ENCODE measurements at places on chromosomes 12 and 14. TPM values are rescaled to one million over a fixed set of nuclear protein-coding genes. Genes with fewer than 3 reads are reported as not detected.

Gene PPP1R36
- polyA plus RNA-seq: 1.6 TPM

- no peaks in the 10 kb centered on the region for H3K4me1 ChIP-seq
- H3K27me3 ChIP-seq: no peaks in the 10 kb centered on the region
- no peak overlapping the region for H3K4me3 ChIP-seq
- H3K36me3 ChIP-seq: peaks cover 97% of the 10 kb centered on the region
Measured at GRCh38 chr12:53064613-53065436, 14.4 kb downstream of the SPRYD3 start.

- no peaks in the 10 kb centered on the region for H3K27me3 ChIP-seq
- no peaks in the 10 kb centered on the region for H3K4me1 ChIP-seq
Measured at GRCh38 chr14:32622742-32623141, 293.6 kb downstream of the AKAP6 start.

GRCh38 chr12:95553197-95553943, 2.1 kb upstream of the USP44 start:
- no peaks in the 10 kb centered on the region for H3K36me3 ChIP-seq
- peaks cover 7% of the 10 kb centered on the region for H3K27me3 ChIP-seq

Gene CCDC77
- polyA plus RNA-seq: 10.9 TPM

Gene PZP
- polyA plus RNA-seq: 0.16 TPM

Gene ALX1
- polyA plus RNA-seq: not detected

- H3K36me3 ChIP-seq: no peaks in the 10 kb centered on the region
- H3K4me1 ChIP-seq: no peaks in the 10 kb centered on the region
- no peak overlapping the region for H3K4me3 ChIP-seq
- no peak overlapping the region for H3K27ac ChIP-seq
- no peak for DNase-seq
Measured at GRCh38 chr14:25699981-25700380, 650.0 kb upstream of the STXBP6 start.

- no peak overlapping the region for H3K4me3 ChIP-seq
- H3K27me3 ChIP-seq: no peaks in the 10 kb centered on the region
- peaks cover 7% of the 10 kb centered on the region for H3K4me1 ChIP-seq
- no peaks in the 10 kb centered on the region for H3K36me3 ChIP-seq
- no peak for DNase-seq
Measured at GRCh38 chr14:99475660-99476059, 5.0 kb downstream of the SETD3 start.

Gene CLEC7A
- 4.5 TPM for polyA plus RNA-seq

DNA sequence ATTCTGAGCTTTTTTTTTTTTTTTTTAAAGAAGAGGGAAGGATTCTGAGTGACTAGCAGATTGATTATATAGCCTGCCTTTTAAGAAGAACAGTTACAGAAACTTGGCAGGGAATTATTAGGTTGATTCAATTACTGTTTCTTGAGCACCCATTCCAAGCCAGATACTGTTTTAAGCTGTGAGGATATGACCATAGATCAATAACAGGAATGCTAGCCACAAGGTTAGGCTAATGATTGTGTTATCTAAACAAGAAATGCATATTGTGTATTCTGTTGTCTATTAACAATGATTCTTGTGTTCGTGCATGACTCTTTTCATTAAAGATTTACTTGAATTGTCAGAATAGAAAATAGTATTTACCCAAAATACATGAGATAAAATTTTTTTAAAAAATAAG, 67.1 kb downstream of the PRORP start:
- no peak overlapping the region for H3K4me3 ChIP-seq
- no peaks in the 10 kb centered on the region for H3K27me3 ChIP-seq
- H3K36me3 ChIP-seq: peaks cover 2% of the 10 kb centered on the region
- H3K4me1 ChIP-seq: no peaks in the 10 kb centered on the region
- H3K27ac ChIP-seq: no peak overlapping the region

GRCh38 chr12:28961948-28962384, 187.1 kb upstream of the FAR2 start:
- H3K36me3 ChIP-seq: no peaks in the 10 kb centered on the region
- DNase-seq: no peak
- H3K4me3 ChIP-seq: no peak overlapping the region
- H3K27me3 ChIP-seq: no peaks in the 10 kb centered on the region
- H3K4me1 ChIP-seq: no peaks in the 10 kb centered on the region

- no peaks in the 10 kb centered on the region for H3K27me3 ChIP-seq
- no peak for DNase-seq
- H3K4me1 ChIP-seq: no peaks in the 10 kb centered on the region
- no peak overlapping the region for H3K4me3 ChIP-seq
Measured at GRCh38 chr14:100783630-100784370, 42.1 kb upstream of the MEG3 start.

Gene GRIN2B
- 0.01 TPM for polyA plus RNA-seq

DNA sequence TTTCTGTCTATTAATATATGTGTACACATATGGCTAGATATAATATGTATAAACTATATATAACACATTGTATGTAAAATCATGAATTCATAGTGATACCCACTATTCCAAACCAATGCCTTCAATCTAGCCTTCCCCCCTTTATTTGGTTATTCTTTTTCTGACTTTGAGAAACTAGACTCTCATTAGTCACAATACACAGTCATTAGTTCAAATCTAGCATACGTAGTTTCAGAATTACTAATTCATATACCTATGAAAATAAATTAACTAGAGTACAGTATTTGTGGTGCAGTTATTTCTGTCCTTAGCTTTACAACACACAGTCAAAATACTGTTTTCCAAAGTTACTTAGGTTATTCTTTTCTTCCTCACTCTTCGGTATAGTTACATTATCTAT, 268.2 kb downstream of the DPF3 start:
- no peaks in the 10 kb centered on the region for H3K4me1 ChIP-seq
- DNase-seq: no peak
- no peak overlapping the region for H3K27ac ChIP-seq
- H3K4me3 ChIP-seq: no peak overlapping the region
- no peaks in the 10 kb centered on the region for H3K36me3 ChIP-seq

GRCh38 chr12:60494244-60494643, 898.4 kb downstream of the SLC16A7 start:
- no peaks in the 10 kb centered on the region for H3K36me3 ChIP-seq
- DNase-seq: peak; percentile 40
- no peaks in the 10 kb centered on the region for H3K27me3 ChIP-seq
- no peaks in the 10 kb centered on the region for H3K4me1 ChIP-seq

GRCh38 chr12:93102744-93103143, 173.6 kb upstream of the EEA1 start:
- H3K4me3 ChIP-seq: no peak overlapping the region
- H3K27me3 ChIP-seq: no peaks in the 10 kb centered on the region
- no peak overlapping the region for H3K27ac ChIP-seq
- no peaks in the 10 kb centered on the region for H3K36me3 ChIP-seq
- peak; percentile 70 for DNase-seq

GRCh38 chr12:46071769-46072624, 81.6 kb upstream of the SCAF11 start:
- peaks cover 3% of the 10 kb centered on the region for H3K4me1 ChIP-seq
- peak; percentile 84 for DNase-seq
- no peaks in the 10 kb centered on the region for H3K27me3 ChIP-seq
- no peaks in the 10 kb centered on the region for H3K36me3 ChIP-seq
- no peak overlapping the region for H3K27ac ChIP-seq

- H3K4me1 ChIP-seq: no peaks in the 10 kb centered on the region
- H3K27me3 ChIP-seq: no peaks in the 10 kb centered on the region
- H3K4me3 ChIP-seq: no peak overlapping the region
- DNase-seq: peak; percentile 15
- no peaks in the 10 kb centered on the region for H3K36me3 ChIP-seq
Measured at GRCh38 chr12:117850048-117850447, 118.7 kb downstream of the KSR2 start.

Gene SLC15A4
- 10.2 TPM for polyA plus RNA-seq

DNA sequence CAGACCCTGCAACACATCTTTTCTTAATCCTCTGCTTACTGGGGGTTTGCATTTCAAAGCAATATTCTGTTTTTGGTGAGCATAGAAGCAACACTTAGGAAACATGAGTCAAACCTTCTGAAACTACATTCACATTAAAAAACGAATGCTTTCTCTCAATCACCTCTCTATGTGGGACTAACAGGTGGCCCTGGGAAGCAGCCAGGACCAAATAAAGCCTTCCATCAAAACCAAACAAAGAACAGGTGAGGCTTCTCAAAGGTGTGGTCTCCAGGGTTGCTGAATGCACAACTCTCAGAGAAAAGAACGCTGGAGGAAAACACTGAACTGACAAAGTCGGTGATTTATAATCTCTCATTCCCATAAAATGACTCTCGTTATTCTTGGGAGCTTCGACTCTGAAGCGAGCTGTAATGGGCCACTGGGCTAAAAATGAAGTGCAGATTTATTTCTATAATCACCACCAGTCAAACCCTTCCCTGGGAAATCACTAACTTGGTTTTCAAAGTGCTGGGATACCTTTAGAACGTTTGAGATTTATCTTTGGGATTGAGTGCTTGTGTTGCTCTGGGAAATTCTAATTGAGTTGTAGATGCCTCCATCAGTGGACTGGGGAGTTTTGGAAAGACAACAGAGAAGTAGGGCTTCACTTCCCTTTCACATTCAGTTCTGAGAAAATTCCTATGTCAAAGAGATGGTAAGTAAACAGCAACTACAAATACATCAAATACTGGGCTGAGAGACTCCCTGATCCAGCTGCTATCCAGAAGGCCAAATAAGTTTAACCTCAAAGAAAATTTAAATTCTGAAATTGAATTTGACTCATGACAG, 262.0 kb upstream of the TMPO start:
- no peak overlapping the region for H3K4me3 ChIP-seq
- no peaks in the 10 kb centered on the region for H3K27me3 ChIP-seq
- no peaks in the 10 kb centered on the region for H3K36me3 ChIP-seq
- H3K27ac ChIP-seq: no peak overlapping the region
- H3K4me1 ChIP-seq: no peaks in the 10 kb centered on the region

DNA sequence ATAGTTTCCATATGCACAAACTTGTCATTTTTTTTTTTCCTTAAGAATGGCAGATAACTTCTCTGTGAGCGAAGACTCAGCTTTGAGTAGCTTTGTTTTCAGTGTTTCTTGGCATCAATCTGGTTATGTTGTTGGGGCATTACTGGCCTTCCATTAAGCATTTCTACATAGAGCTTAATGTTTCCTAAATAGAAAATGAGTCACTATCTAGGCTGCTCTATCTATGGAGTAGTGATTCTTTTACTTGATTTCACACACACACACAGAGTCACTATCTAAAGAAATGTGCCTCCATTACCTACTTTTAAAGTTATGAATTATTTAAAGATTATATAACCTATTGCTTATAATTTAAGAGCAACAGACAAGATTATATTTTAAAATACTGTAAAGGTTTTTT, 53.9 kb downstream of the TMEM260 start:
- no peaks in the 10 kb centered on the region for H3K4me1 ChIP-seq
- H3K27ac ChIP-seq: no peak overlapping the region
- no peak for DNase-seq
- peaks cover 25% of the 10 kb centered on the region for H3K36me3 ChIP-seq
- no peak overlapping the region for H3K4me3 ChIP-seq

Gene ACOT4
- 2.5 TPM for polyA plus RNA-seq

Gene CLEC1A
- polyA plus RNA-seq: 4.9 TPM

- DNase-seq: no peak
- H3K4me3 ChIP-seq: no peak overlapping the region
- no peaks in the 10 kb centered on the region for H3K36me3 ChIP-seq
- no peak overlapping the region for H3K27ac ChIP-seq
Measured at GRCh38 chr14:23405096-23405495, 3.0 kb downstream of the MYH6 start.

Gene ADAM20
- polyA plus RNA-seq: 0.09 TPM

Gene CCDC197
- not detected for polyA plus RNA-seq

GRCh38 chr14:100434911-100435438, 111.8 kb downstream of the SLC25A47 start:
- no peaks in the 10 kb centered on the region for H3K27me3 ChIP-seq
- no peak overlapping the region for H3K27ac ChIP-seq
- peaks cover 2% of the 10 kb centered on the region for H3K4me1 ChIP-seq
- no peaks in the 10 kb centered on the region for H3K36me3 ChIP-seq
- DNase-seq: no peak

DNA sequence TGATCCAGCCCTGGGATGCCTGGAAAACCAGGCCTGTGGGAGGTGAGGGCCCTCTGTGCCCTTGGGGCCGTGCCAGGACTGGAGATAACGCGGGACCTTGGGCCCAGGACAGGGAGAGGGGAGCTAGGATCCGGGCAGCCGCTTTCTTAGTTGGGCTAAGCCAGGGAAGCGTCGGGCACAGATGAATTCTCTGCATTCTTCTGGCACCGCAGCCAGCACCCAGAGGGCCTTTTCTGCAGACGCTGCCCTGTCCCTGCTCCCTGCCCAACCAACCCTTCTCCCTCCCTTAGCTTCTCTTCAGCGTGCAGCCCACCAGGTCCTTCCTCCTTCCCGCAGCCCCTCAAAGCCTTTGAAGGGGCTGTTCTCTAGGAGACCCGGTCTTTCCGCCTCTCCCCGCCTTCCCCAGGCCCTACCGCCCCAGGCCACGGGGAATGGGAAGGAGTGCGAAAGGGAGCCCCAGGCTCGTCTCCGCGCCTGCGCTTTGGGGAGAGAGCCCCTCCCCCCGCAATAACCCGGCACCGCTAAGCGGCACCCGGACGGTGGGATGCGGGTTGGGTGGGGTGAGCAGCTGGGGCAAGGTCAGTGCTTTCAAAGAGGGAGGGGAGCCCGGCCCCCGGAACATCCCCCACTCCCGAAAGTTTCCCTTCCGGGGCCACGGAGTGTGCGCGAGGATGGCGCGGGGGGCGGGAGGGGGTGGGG, 663 bp downstream of the NCKAP5L start:
- H3K4me3 ChIP-seq: peak overlapping the region; percentile 69
- peak; percentile 73 for DNase-seq
- no peaks in the 10 kb centered on the region for H3K36me3 ChIP-seq
- H3K27ac ChIP-seq: peak overlapping the region; percentile 66

Gene FGF6
- polyA plus RNA-seq: 0.12 TPM

DNA sequence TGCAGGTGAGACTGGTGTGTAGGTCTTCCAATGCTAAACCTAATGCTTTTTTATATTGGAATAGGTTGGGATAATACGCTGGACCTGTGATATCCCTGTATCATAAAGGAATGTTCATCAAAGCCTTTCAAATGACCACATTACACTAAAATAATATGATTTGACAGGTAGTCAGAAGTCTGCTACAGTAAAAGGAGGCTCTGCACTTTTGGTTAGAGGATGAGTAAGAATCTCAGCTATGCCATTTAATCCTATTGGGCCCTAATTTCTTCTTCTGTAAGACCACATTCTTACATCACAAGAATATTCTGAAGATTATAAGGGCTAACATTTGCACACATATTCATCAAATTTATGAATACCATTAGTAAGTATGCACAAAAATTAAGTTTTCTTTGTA, 250.5 kb upstream of the FLRT2 start:
- H3K36me3 ChIP-seq: no peaks in the 10 kb centered on the region
- DNase-seq: no peak
- no peaks in the 10 kb centered on the region for H3K27me3 ChIP-seq
- H3K4me3 ChIP-seq: no peak overlapping the region

DNA sequence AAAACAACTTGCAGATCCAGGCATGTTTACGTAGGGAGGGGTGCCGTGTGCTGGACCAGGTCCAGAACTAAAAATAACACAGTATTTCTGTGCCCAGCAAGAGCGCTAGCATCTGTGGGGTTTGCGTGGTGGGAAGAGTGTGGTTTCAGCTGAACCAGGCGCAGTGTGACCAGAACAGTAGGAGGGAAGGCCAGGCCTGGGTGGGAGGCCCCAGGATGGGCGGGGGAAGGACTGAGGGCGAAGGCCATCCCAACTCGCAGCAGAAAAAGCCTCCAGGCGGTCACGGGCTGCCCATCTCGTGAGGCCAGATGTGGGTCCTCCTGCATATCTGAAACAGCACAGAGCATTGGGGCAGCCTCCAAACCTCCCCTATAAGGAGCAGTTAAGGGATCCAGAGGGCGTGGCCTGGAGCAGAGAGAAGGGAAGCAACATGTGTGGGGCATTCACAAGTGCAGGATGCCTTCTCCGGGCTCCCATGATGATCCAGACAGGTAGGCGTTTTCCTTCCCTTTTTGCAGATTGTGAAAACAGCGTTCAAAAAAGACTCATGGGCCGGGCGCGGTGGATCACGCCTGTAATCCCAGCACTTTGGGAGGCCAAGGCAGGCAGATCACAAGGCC, 17.8 kb upstream of the CD9 start:
- peaks cover 10% of the 10 kb centered on the region for H3K4me1 ChIP-seq
- H3K27me3 ChIP-seq: no peaks in the 10 kb centered on the region
- no peak overlapping the region for H3K4me3 ChIP-seq

Gene ALDH1L2
- 0.77 TPM for polyA plus RNA-seq

Gene CLEC4A
- polyA plus RNA-seq: 6.3 TPM
